ENCODE measurements at places on chromosomes 11 and 22.
A peak's percentile ranks its signal among the peaks of the same experiment; 100 is the strongest.

- DNase-seq = no peak
These were observed 65.6 kb downstream of the PPFIBP2 start for GRCh38 chr11:7579361-7579791.

GRCh38 chr11:121703201-121703600 lies 250.4 kb upstream of the SORL1-AS1 start:
- no peak for DNase-seq

DNA sequence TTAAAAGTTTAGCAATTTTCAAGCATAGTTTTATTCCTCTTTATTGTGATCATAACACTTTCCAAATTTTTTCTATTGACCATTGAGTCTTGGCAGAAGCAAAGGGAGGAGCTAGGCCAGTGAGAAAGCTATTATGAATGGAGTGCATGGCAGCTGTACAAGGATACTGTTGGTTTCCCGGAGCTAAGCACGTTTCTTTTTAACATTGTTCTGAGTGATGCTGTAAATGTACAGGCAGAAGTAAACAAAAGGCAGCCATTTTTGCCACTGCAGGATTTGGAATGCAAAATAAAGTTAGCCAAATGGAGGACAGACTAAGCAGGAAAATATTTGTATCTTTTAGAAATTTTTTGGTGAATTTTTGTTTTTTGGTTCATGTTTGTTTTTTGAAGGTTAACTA lies 16.2 kb downstream of the CBL start:
- peak; percentile 22 for DNase-seq

GRCh38 chr11:122309262-122309925 lies 193.4 kb upstream of the BLID start:
- no peak for DNase-seq

- no peak for DNase-seq
These were observed 59.3 kb downstream of the FANCF start for GRCh38 chr11:22566293-22566692.

GRCh38 chr11:87213444-87213843 lies 175.7 kb downstream of the TMEM135 start:
- DNase-seq = no peak

DNA sequence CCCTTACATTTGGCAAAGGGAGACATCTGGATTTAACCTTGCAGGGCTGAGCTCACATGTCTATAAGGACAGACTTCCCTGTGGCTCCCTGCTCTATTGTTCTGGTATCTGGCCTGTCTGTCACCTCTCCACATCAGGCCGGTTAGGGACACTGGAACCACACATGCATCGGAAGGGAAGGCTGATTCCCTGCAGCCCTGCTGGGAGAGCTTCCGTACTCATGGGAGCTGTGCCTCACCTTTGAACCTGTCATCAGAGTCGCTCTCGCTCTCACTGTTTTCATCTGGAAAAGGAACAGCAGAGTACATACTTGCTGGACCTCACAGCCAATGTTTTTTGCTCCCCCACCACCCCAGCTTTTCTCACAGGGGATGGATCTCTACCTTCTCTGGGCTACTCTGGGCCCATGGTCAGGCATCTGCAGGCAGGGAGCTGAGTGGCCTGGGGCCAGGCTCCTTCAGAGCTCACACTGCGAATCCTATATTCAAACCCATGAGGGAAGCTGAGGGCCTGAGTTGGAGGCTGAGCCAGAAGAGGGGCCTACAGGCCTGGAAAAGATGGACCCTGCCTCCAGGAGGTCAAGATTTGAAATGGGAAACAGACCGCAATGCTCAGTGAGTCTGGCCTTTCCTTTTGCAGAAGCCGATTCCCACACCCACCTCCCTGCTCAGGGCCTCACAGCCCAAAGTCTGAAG lies 31.3 kb downstream of the RPL27A start:
- no peak for DNase-seq

GRCh38 chr11:32838505-32839274 lies 9.0 kb downstream of the PRRG4 start:
- peak; percentile 46 for DNase-seq

- DNase-seq = peak; percentile 30
These were observed 81.6 kb downstream of the CCDC81 start for GRCh38 chr11:86456075-86456939.

GRCh38 chr11:19714022-19714386 lies 1.4 kb downstream of the NAV2 start:
- DNase-seq = no peak

- no peak for DNase-seq
These were observed 23.6 kb upstream of the ETS1 start for GRCh38 chr11:128610721-128611617.

GRCh38 chr22:30041881-30042280 lies 38.4 kb upstream of the HORMAD2 start:
- no peak for DNase-seq

DNA sequence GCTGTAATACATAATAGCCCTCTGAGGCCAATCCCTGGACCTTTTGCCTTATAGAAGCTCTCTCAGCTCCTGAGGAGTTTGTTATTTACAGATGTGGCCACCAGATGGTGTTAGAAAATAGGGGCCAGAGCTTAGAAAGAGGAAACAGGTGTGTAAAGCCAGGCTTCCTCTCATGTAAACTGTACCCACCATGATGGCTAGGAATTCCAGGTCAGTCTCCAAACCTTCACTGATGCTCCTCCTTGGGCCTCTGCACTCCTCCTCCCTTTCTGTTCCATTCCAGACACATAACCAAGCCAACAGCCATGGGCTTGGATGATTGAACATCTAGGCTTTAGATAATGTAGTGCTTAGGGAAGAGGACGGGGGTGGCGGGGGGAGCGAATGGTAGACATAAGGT lies 39.7 kb downstream of the USP35 start:
- DNase-seq = peak; percentile 18

- peak; percentile 96 for DNase-seq
These were observed 18.4 kb downstream of the SELENOO start for GRCh38 chr22:50218996-50219727.

DNA sequence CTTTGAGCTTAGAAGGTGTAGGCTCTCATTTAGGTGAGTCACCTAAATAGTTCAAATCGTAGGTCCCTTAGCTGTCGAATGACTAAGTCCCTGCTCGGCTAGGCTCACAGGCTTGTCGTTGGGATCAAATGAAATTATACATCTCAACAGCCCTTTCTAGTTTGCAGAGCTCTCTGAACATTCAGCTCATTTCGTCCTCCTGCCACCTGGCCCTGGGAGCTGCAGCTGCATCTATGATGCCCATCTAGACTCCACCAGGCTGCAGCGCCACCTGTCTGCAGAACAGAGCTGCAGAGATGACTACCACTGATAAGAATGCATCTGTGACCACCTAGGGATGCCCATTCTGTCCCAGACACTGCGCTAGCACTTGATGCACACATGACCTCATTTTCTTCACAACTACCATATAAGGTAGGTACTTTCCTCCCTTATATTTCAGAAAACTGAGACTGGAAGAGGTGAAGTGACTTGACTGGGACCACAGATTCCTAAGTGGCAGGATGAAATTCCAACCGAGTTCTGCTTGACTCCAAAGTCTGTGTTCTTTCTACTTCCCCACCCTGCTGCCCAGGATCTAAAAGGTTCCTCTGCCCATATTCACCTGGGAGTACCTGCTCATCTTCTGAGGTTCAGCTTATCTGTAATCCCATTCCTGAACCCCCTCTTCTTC lies 141.1 kb upstream of the NARS2 start:
- DNase-seq = peak; percentile 10

- DNase-seq = no peak
These were observed 20.2 kb upstream of the CTSD start for GRCh38 chr11:1783725-1784529.

GRCh38 chr11:113724778-113725177 lies 18.7 kb upstream of the TMPRSS5 start:
- DNase-seq = no peak

- DNase-seq = no peak
These were observed 4.3 kb downstream of the ZC3H12C start for GRCh38 chr11:110097459-110098012.

- DNase-seq = no peak
These were observed 99.9 kb upstream of the CD44 start for GRCh38 chr11:35039076-35039475.

DNA sequence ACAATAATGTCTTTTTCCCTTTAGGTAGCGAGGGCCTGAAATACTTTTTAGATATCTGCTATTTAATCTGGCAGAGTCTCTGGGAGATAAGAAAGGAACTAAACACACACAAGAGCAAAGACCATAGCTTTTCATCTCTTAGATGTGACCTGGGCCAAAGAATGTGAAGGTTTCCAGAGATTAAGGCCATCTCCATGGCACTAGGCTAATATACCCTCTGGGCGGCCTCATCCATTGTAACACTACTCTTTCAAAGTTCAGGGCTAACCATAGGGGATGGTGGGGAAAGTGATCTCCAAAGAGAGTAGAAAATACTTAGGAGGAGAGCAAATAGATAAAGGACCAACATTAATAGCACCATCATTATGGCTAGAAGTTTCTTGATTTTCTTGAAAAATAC lies 326.4 kb downstream of the LRRC4C start:
- DNase-seq = no peak

DNA sequence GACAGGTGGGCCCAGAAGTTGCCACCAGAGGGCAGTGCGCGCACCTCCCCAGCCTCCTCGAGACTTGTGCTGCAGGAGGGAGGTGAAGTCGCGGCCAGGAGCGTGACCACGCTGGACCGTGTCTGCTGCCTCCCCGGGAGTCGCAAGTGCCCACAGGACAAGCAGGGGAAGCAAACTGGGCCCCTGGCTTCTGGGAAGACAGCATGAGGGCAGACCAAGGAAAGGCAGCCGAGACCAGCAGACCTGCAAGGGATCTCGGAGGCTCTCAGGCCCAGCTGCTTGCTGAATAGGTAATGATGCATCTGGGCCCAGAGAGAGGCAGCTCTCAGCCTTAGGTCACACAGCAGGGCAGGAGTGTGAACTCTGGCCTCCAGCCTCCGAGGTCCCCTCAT lies 17.0 kb upstream of the IL2RB start:
- DNase-seq = peak; percentile 28

DNA sequence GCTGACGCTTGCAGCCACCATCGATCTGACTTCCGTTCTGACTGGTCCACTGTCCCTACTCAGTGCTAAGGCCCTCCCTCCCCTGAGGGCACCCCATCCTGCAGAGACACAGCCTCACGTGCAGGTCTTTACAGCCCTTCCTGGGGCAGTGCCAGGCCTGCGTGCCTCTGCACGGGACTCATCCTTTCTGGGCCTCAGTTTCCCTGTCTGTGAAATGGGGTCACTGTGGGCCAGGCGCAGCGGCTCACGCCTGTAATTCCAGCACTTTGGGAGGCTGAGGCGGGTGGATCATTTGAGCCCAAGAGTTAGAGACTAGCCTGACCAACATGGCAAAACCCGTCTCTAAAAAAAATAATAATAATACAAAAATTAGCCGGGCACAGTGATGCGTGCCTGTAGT lies 17.8 kb upstream of the PARVG start:
- no peak for DNase-seq

- no peak for DNase-seq
These were observed 98.8 kb downstream of the PKNOX2 start for GRCh38 chr11:125263268-125263790.

DNA sequence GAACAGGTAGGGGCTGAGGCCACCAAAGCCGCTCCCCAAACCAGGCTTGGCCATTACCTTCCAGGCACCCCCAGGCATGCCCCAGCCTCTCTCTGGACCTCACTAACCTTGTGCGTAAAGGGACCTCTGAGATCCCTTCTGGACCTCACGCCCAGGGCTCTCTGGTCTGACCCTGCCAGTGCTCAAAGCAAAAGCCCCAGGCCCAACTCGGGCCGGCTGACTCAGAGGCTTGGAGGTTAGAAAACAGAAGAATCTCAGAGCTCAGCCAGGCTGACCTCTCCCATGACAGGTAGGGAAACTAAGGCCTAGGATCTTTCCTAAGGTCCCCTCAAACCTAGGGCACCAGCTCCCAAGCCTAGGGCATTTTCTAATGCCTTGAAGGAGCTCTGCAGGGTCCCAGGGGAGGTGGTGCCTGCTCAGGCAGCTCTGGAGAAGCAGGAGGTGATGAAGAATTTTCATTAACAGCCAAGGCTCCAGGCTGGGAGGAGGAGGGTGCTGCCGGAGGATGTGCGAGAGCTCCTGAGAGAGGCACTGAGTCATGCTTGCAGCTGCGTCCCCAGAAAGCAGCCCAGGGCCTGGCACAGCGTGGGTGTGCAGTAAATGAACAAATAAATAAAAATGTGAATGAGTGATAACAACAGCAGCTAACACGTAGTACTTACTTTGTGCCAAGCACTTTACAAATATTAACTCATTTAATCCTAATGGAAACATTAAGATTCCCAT lies 25.6 kb downstream of the ARRB1 start:
- peak; percentile 85 for DNase-seq

DNA sequence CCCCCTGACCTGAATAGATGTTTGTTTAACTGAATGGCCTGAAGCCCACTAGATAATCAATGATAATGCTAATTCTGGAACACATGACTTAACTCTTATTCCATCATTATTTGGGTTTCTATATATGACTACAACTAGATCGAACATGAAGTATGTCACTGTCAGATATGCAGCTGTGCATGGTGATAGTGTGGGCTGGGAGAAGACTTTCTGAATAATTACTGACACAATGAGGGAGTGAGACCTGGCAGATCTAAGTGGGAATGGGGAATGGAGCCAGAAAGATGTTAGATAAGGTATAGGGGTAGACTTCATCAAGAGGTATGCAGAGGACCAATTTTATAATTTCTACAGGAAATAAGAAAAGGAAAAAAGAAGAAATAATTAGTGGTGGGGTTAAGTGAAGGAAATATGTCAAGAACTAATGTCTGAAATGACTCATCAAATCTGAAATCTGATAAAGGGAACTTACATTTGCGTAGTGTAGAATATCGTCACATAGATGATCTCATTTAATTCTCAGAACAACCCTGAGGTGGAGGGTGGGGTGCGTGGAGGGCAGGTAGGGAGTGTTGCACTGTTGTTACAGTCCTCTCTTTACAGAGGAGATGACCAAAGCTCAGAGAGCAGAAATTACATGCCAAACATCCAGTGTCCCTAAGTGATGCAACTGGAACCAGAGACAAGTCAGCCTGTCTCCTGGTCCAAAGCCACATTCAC lies 68.2 kb upstream of the EED start:
- DNase-seq = no peak

- DNase-seq = peak; percentile 84
These were observed 630.2 kb upstream of the LUZP2 start for GRCh38 chr11:23866641-23867040.

Data from LNCaP clone FGC (cell line).